ENCODE measurements at places on chromosomes 5 and 9.

- DNase-seq: no peak
These were observed 136.3 kb upstream of the SNX2 start for GRCh38 chr5:122638581-122638980.

DNA sequence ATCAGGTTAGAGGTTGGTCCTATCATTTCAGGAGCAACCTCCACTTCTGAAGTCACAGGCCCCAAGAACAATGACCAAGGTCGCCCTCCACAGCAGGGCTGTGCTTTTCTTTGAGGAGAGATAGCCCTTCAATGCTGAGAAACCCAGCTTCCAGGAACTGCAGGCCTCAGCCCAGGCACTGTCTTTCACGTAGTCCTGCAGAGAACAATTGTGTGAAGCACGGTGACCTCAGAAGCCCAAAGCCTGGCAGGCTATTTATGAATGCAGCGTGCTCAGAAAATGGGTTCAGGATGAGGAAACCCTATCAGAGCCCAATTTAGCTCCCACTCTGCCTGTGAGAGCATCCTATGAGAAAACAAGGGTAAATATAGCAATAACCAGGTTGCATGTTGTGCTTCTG lies 388.3 kb downstream of the PLK2 start:
- no peak for DNase-seq

DNA sequence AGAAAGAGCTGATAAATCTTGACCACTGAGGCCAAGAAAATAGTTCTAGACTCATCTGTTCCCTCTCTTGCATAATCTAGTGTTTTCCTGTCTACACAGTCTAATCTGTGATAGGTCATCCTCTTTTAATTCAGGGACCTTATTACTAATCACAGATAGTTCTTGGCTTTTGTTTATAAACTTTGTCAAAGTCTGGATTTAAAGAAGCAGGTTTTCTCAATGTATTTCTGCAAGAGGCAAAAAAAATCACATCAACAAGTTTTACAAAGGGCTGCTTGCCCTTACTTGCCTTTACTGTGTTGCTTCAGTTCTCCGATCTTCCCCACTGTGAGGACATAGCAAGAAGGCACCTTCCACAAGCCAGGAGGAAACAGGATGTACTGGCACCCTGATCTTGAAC lies 43.9 kb upstream of the MTAP start:
- no peak for DNase-seq

GRCh38 chr9:88833946-88834345 lies 157.3 kb upstream of the S1PR3 start:
- DNase-seq: no peak

GRCh38 chr5:5572010-5572865 lies 149.8 kb downstream of the ICE1 start:
- no peak for DNase-seq

GRCh38 chr5:171961117-171961516 lies 45.3 kb downstream of the FBXW11 start:
- DNase-seq: no peak

GRCh38 chr5:90037646-90038045 lies 371.9 kb downstream of the CETN3 start:
- no peak for DNase-seq

GRCh38 chr5:160312134-160312959 lies at the start of gene CCNJL:
Gene CCNJL, minus strand, starts transcription at chr5:160312564. Its CDS starts 641 bp downstream, at chr5:160311923.
- no peak for DNase-seq

- no peak for DNase-seq
These were observed 11.0 kb downstream of the ZBTB5 start for GRCh38 chr9:37454238-37454637.

GRCh38 chr9:124001458-124001799 lies 10.1 kb upstream of the LHX2 start:
- no peak for DNase-seq

- no peak for DNase-seq
These were observed 43.9 kb upstream of the ARAP3 start for GRCh38 chr5:141725891-141726290.

GRCh38 chr9:95077766-95078370 lies 239.6 kb downstream of the FANCC start:
- no peak for DNase-seq

DNA sequence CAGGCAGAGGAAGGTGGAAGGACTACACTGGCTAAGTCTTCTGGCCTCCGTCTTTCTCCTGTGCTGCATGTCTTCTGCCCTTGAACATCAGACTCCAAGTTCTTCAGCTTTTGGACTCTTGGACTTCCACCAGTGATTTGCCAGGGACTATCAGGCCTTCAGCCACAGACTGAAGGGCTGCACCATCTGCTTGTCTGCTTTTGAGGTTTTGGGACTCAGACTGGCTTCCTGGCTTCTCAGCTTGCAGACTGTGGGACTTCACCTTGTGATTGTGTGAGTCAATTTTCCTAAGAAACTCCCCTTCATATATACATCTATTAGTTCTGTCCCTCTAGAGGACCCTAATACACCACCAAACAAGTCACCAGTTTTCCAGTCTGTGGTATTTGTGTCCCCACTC lies 9.7 kb upstream of the ANKDD1B start:
- no peak for DNase-seq

- DNase-seq: no peak
These were observed 851 bp downstream of the NACC2 start for GRCh38 chr9:136093995-136094881.

DNA sequence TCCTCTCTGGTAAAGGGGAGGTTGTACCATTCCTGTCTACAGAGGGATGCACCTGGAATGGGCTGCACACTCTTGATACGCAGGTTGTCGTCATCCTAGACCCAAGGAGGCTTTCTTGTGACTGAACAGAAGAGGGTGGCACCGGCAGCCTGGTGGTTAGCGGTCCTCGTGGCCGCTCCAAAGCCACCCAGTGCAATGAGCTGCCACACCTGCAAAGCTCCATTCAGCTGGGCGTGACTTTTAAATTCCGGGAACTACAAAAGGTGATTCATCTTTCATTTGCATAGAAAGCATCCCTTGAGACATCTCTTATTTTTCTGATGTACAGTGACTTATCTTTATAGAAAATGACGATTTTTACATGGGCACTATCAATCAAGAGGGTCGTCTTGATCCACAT lies 286.1 kb upstream of the IRX1 start:
- no peak for DNase-seq

DNA sequence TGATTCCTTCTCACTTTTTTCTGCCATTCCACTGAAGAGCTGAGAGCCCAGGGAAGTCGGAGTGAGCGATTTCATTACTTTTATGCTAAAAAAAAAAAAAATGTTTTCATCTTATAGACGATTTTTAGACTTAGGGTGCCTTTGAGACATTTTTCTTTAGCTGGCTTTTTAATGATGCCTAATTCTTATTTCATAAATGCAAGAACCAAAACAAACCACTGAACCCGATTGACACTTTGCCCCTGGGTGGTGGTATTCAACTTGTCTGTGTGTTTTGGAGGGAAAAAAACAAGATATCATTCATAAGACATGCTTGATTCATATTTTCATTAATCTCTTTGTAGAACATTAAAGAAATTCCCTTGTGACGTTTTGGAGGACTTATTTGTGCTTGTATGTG lies 2.4 kb downstream of the TLE4 start:
- no peak for DNase-seq

- no peak for DNase-seq
These were observed 73.2 kb upstream of the SH3PXD2B start for GRCh38 chr5:172527559-172527958.

GRCh38 chr5:106443746-106444145 lies 1227.0 kb downstream of the EFNA5 start:
- no peak for DNase-seq

DNA sequence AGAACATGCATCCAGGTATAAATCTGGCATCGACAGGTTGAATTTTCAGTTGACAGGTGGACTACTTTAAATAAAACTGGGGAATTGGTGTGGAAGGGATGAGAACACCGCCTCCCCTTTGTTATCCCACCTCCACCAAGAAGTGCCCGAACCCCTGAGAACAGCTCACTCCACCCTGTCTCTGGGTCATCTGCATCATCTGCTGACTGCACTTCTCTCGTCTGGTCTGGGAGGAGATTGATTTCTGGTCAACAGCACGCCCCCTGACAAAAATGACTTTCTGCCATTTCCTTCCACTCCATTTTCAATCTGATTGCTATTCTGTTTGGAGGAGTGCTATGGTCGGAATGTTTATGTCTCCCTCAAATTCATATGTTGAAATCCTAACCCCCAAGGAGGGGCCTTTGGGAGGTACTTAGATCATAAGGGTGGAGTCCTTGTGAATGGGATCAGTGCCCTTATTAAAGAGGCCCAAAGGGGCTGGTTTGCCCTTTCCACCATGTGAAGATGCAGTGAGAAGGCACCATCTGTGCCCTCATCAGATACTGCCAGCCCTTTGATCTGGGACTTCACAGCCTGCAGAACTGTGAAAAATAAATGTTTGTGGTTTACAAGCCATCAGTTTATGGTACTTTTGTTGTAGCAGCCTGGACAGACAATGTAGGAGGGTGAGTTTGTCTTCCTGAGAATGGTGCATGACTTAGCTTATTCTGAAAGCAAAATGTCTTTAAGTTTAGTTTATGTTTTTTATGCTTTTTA lies 145.7 kb downstream of the EGFLAM start:
- DNase-seq: no peak

GRCh38 chr5:133294380-133294779 lies 242.6 kb downstream of the HSPA4 start:
- no peak for DNase-seq

- DNase-seq: no peak
These were observed 1.5 kb downstream of the NDFIP1 start for GRCh38 chr5:142110046-142110531.

- DNase-seq: no peak
These were observed 427.8 kb upstream of the C9orf72 start for GRCh38 chr9:28001096-28001495.

GRCh38 chr9:136538599-136539426 lies 7.0 kb downstream of the NOTCH1 start:
- DNase-seq: no peak

DNA sequence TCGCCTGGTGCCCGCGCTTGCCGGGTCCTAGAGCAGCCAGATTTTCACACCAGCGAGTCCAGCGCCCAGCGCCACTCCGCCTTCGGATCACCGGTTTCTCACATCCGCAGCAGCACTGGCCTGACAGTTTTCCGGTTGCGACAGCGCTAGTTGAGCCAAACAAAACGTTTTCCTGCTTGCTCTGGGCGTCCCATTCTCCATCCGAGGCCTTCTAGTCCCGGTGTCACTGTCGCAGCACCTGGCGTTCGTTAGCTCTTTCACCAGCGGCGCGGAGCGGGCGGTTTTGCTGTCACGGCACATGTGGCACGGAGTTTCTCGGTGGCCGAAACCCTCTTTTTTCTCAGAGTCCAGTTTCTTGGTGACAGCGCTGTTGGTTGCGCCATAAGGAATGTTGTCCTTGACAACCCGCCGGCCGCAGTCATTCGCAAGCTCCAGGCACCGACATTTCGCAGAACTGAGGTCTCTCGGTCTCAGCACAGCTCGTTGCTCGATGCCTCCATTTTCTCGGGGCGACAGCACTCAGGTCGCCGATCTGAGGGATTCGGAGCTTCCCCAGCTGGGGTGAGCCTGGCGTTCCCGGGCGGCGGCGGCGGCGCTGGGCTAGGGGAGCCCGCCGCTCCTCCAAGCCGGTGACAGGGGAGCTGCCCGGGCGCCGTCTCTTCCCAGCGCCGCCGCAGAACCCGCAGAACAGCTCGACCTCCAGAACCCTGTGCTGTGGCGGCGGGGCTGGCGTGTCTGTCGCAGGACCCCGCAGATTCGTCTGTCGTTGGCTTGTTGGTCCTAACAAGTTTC lies 47.8 kb downstream of the ANXA2R start:
- peak; percentile 75 for DNase-seq

GRCh38 chr9:118962426-118962825 lies 406.8 kb downstream of the BRINP1 start:
- no peak for DNase-seq

GRCh38 chr9:120886490-120886967 lies 9.5 kb upstream of the PHF19 start:
- DNase-seq: peak; percentile 43

DNA sequence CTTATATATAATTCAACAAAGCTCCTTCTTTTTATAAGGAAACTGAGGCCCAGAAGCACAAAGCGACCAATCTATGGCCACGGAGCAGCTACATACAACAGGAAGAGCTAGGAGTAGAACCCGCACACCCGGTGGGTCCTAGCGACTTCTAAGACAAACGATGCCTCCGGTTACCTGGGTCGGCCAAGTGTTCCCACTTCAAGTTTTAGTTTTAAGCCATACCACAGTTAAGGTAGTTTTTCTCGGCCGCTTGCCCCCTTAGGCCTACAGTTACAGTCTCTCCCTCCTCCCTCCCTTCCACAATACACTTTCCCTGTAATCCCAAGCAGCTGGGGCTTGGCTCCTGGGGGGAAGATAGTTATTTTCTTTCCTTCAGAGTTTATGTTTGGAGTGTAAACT lies 533 bp downstream of the SREK1IP1 start:
- DNase-seq: no peak

DNA sequence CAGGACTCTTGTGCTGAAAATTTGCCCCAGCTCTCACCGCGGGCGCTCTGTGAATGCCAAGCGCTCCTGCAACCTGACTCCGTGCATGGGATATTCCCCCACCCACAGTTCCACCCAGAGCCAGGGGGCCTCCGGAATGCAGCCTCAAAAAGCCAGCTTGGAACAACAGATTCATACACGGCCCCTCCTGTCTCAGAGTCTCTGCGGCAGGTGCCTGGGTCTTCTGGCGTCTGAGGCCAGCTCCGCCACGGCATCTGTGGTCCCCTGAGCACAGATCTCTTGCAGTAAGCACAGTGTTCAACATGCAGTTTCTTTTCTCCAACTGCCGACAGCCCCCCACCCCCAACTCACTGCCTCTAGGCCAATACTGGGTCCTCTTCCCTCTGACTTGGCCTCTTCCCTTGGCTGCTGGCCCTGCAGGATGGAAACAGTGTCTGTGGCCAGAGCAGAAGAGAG lies 355.7 kb upstream of the IRX2 start:
- DNase-seq: no peak

DNA sequence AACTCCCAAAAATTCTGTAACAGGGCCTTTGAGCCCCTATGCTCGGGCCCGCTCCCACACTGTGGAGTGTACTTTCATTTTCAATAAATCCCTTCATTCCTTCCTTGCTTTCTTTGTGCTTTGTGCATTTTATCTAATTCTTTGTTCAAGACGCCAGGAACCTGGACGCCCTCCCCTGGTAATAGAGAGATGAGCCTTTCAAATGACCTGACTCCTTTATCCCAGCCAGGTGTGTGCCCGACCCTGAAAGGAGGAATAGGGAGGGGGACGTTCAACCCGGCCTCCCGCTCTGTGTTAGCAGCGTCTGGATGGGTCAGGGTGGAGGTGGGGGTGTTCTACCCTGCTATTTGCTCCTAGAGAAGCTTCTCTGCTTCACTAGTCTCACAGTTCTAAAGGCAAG lies 53.9 kb downstream of the FXN start:
- no peak for DNase-seq

DNA sequence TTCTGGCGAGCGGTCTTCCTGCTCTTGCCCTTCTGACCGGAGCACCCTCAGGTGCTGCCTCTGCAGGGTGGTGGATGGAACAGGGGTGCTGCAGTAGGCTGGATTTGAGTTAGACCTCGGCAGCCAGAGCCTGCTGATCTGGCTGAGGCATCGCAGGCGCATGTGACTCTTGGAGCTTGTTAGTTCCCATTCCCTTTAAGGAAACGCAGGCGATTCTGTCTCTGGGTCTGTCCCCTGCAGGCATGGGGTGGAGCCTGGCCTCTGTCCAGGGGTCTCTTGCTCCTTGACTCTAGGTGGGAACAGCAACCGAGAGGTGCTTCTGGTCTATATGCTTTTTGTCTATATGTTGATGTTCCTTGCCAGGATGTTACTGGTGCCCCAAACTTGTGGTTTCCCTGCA lies 3.1 kb downstream of the WNK2 start:
- DNase-seq: no peak

- no peak for DNase-seq
These were observed 24.0 kb downstream of the TMOD1 start for GRCh38 chr9:97525451-97525850.

- no peak for DNase-seq
These were observed 39.5 kb downstream of the PRRC2B start for GRCh38 chr9:131433302-131433854.

Measured in skeletal muscle cell (primary cell).